ENCODE measurements at places on chromosomes 1 and 21.

- peak; percentile 83 for DNase-seq
Measured at GRCh38 chr1:113930499-113931161, 1.5 kb downstream of the HIPK1 start.

- DNase-seq, result no peak
Measured at GRCh38 chr1:169113613-169114119, 7.2 kb downstream of the ATP1B1 start.

GRCh38 chr21:23017989-23018388 lies 2019.8 kb downstream of the NCAM2 start:
- no peak for DNase-seq

DNA sequence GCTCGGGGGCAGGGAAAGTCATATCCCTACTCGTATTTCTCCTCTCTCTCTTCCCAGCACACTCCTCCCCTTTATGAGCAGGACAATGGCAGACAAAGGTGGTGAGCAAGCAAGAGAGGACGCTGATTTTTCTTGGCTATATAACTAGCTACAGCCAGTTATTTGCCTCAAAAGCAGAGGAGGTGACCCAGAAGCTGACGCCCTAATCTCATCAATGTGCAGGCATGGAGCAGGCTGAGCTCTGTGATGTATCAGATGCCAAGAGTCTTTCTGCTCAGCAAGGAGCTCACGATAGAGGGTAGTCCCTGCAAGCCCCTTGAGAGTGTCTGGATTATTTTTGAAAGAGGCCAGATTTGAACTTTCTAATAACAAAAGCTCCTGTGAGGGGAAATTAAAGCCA lies 75.5 kb downstream of the ASTN1 start:
- DNase-seq, result no peak

DNA sequence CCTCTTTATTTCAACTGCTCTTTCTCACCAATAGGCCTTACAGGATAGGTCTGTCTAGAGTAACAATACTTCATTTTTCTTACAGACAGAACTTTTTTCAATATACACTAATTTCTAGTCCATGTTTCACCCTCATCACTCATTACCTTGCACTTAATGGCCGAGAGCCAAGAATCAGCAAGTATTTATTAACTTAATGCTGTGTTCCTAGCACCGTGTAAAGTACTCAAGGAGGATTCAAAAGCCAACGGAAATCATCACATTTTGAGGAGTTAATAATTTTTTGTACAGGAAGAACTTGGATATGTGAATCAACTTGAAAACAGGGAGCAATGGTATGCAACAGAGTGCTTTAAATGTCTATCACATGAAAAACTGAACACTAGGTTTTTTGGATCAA lies 102.0 kb downstream of the PTPN14 start:
- no peak for DNase-seq

GRCh38 chr1:193674292-193674944 lies 488.0 kb upstream of the B3GALT2 start:
- no peak for DNase-seq
